ENCODE measurements at places on chromosomes 5 and 9.

- no peak for DNase-seq
Measured at GRCh38 chr9:84600739-84601138, 68.8 kb upstream of the NTRK2 start.

DNA sequence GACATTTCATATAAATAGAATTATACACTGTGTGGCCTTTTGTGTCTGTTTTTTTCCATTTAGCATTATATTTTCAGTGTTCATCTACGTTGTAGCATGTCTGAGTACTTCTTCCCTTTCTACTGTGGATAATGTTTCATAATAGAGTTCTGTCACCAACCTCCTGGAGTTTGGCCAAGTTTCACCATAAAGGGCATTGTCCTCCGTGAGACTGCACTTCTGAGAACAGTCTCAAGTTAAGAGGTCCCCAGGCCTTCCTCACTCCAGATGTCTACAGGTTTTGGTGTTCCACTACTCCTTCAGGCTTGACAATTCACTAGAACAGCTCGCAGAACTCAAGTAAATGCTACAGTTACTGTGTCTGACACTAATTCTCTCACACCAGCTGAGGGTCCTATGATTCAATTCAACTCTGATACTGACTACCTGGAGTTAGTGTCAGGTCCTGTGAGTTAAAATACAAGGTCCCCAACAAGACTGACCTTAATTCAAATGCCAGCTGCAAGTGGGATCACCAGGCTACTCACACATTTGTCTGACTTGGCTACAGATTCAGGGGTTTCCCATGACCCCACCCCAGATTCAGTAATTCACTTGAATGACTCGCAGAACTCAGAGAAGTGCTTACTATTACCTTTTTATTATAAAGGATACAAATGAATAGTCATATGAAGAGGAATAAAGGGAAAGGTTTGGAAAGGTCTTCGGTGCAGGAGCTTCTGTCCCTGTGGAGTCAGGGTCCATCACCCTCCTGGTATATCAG is 31.1 kb downstream of the SLC35A4 start:
- DNase-seq = no peak

GRCh38 chr5:74332682-74333081 is 307.8 kb downstream of the ENC1 start:
- no peak for DNase-seq

- DNase-seq = no peak
Measured at GRCh38 chr5:107670932-107671741, at the start of gene EFNA5. EFNA5 (minus strand) TSS chr5:107670937.

DNA sequence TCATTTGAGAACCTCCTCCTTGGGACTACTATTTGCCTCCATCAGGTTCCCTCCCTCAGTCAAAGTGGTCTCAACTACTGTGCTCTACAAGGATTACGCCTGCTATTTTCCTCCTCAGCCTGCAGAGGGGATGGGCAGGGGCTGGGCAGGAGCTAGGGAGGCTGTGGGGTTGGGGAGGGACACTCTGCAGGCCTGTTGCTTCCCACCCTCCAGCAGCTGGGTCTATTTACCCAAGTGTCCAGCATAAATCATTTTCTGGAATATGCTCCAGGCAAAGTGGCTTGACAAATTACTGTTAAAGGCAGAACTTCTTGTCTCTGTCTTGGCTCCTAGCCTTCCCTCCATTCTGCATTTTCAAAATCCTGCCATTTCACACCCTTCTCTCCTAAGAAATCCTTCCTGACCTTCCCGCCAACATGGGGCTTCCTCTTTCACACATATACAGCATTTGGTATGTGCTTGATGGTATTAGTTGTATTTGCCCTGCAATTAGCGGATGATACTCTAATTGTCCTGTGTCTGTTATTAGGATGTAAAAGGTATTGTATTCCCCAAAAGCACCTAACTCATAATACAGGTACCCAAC is 106.7 kb downstream of the EFNA5 start:
- no peak for DNase-seq

DNA sequence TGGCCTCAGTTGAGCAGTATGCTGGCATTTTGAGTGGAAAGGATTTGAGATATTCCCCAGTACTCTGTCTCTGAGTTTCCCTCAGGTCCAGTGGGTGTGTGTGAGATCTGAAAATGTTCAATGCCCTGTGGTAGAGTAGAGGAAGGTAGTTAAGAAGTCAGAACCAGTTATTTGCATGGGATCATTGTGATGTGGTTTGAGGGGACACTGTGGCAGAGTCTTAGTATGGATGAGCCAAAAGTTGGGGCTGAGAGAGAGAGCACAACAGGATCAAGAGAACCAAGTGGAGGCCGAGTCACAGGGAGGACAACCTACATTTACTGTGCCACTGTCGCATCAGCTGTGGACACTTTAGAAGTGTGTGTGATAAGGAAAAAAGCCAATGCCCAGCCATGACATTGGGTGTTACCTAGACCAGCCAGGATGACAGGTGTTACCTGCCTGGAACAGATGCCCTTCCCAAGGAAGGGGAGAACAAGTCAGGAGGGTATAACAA is 128.9 kb upstream of the IL12B start:
- DNase-seq = no peak

- no peak for DNase-seq
Measured at GRCh38 chr5:110707260-110707844, 19.1 kb downstream of the TMEM232 start.

GRCh38 chr5:160352308-160352707 is 18.1 kb downstream of the C1QTNF2 start:
- no peak for DNase-seq

- no peak for DNase-seq
Measured at GRCh38 chr9:32590898-32591297, 17.9 kb upstream of the NDUFB6 start.

DNA sequence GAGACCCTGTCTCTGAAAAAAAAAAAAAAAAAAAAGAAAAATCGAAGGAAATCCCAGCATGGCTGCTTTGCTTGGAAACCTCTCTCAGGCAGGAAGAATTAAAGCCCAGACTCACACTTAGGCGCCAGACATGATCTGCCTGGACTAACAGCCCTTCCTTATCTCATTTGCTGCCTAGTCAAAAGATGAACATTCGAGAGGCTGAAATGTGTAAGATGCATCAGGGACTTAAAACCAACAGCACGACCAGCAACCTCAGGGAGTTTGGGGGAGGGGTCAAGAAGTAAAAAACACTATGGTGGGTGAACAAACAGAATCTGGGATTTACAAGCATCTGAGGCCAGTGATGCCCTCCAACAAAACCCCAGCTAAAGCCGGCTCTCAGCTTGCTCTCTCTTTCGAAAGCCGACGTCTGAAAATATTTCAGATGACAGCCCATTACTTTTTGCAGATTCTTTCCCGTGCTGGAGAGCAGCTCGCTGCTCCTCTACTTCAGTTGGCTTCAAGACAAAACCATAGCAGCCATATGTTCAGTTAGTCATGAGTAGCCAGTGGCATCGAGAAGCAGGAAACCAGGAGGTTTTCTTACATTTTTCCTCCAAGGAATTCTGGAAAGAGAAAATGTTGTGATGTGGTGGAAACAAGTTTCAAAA is 249.9 kb downstream of the MARCHF11 start:
- DNase-seq = no peak

DNA sequence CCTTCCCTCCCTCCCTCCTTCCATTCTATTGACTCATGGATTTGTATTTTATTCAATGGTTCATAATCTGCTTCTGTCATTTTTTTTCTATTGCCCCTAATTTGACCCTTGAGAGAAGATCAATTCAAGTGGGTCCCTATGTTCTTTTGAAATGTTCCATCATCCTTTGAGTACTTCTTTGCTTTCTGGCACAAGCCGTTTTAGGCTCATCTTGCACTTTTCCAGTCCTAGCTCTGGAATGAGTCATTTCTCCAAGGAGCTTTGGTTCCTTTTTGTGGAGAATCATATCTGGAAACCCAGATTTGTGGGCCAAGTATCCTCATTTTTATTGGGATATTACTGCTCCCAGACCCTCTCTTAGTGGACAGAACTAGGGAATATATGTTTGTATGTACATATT is 126.8 kb upstream of the PTPN3 start:
- DNase-seq = no peak

- no peak for DNase-seq
Measured at GRCh38 chr9:1065130-1065529, 15.0 kb downstream of the DMRT2 start.

GRCh38 chr9:87498046-87498810 is 561 bp downstream of the DAPK1 start:
- DNase-seq = no peak

DNA sequence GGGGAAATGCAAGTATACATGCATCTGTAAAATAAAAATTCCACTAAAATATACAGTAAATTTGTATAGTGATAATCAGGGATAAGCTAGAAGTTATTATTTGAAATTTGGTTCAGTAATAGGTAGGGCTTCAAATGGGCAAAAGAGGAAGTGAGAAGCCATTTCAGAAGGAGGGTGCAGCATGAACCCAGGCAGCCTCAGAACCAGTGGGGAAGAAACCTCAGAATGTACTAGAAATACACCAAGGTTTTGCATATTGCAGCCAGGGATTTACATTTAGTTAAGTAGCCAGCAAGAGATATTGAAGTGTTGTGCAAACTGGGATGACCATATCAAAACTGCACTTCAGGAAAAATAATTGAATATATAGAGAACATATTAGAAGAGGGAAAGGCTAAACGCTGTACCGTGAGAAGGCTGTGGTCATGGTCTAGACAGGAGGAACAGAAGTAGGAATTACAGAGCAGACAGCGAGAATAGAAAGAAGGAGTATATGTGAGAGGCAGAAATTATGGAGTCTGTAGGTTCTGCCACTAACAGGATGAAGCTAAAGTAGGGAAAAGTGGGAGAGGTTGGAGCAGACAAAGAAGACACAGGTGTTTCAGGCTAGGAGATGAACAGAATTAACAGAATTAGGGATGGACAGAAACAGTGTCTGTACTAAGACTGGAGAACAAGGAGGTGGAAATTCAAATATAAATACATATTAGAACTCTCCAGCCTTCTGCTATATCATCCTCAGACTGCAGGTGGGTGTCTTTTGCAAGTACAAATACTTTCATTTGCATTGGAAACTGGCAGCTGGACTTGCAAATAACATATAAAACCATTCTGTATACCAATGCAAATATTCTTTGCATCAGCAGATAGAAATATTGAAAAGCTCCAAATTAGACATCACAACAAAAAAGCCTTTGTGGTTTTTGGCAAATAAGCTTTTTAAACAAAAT is 335.6 kb downstream of the ZNF608 start:
- DNase-seq = no peak

DNA sequence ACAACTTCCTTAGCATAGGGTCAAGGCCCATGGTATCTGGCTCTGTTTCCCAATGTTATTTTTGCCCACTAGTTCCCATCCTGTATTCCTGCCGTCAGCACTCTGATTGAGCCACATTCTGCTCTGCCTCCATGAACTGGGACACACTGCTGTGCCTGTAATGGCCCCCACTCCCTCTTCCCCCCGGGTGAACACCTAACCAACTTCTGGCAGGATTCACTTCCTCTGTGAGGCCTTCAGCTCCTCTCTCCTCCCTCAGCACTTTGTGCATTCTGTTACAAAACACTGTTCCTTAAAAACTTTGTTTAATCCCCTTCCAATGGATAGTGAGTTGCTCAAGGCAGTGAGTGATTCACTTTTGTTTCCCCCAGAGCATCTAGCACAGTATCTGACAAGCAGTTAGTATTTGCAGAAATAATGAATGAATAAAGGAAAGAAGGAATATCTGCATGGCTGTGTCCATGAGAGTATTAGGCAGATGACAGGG is 183.6 kb downstream of the EFNA5 start:
- DNase-seq = no peak

- peak; percentile 44 for DNase-seq
Measured at GRCh38 chr5:177111720-177112394, 21.7 kb upstream of the NSD1 start.

GRCh38 chr5:154761046-154761736 is 6.0 kb downstream of the LARP1 start:
- DNase-seq = no peak

GRCh38 chr5:138495351-138495750 is 30.1 kb downstream of the EGR1 start:
- no peak for DNase-seq

- no peak for DNase-seq
Measured at GRCh38 chr9:123355761-123356431, at the start of gene CRB2. CRB2 (plus strand) TSS chr9:123356197; CDS start chr9:123356261, 64 bp downstream.

DNA sequence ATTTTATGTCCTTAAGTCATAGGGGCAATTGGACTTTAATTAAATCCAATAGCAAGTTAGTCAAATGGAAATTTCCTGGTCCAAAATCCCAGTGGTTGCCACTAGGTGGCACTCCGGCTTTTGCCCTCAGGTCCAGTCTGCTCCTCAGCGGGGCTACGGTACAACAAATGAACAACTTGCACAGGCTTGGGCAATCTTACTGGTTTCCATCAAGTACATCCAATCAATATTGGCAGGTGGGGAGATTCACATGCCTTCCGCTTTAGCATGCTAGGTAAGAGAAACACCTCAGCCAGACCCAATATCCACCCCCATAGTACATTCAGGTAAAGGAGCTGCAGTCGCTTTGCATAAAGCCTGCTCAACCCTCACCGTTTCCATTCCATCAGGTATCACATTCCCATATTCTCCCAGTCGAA is 6.3 kb upstream of the MXD3 start:
- peak; percentile 59 for DNase-seq

- DNase-seq = no peak
Measured at GRCh38 chr9:95336281-95336680, 18.8 kb upstream of the FANCC start.

DNA sequence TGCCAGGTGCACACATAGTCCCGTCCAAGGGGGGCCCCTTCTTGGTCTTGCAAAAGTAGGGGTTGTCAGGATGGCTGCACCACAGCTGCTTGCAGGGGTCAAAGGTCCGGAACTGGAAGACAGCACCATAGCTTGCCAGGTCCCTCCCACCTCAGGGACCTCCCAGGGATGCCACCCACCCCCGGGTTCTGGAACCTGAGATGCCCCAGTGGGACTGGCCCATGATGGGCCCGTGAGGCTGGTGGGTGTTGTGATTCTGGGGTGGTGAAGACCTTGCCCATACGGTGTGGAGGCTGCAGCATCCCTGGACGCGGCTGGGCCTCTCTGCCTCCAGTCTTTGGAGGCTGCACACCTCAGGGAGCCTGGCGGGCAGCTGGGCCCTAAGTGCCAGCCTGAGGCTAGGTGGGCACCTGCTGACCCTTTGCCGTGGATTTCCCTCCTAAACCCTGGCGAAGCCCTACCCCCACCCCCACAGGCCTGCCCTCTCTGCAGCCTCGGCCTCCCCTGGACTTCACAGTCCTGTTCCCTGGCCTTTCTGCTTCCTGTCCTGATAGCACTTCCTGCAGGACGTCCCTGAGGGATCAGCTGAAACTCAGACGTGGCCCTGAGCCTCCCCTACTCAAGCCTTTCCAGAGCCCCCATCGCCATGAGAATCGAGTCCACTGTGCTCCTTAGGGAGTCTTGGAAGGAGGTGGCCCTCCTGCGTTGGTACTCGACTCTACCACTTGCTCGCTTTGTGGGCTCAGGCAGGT is 92.1 kb downstream of the ZNF354C start:
- DNase-seq = no peak

DNA sequence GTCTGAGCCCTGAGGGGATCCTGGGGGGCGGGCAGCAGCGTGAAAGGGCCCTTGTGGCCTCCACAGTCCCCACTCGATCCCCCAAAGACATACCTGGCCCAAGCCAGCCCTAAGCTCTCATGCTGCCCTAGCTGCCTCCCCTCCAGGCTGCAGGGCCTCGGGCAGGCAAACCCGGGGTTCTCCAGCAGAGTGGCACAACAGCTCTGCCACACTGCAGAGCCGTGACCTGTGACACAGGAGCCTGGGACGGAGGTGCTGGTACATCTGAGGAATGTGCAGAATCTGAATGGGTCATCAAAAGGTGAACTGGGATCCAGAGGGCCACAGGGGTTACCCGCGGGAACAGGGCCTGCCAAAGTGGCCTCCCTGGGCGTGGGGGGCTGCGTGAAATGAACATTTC is 163.2 kb downstream of the DAB2IP start:
- DNase-seq = no peak

GRCh38 chr9:18675332-18675731 is 201.4 kb downstream of the ADAMTSL1 start:
- no peak for DNase-seq

- no peak for DNase-seq
Measured at GRCh38 chr5:126965061-126965475, 65.3 kb downstream of the MARCHF3 start.
